ENCODE measurements at places on chromosomes 6 and 20. TPM values are rescaled to one million over a fixed set of nuclear protein-coding genes. Genes with fewer than 3 reads are reported as not detected.

Gene PAK5
- total RNA-seq, result not detected

DNA sequence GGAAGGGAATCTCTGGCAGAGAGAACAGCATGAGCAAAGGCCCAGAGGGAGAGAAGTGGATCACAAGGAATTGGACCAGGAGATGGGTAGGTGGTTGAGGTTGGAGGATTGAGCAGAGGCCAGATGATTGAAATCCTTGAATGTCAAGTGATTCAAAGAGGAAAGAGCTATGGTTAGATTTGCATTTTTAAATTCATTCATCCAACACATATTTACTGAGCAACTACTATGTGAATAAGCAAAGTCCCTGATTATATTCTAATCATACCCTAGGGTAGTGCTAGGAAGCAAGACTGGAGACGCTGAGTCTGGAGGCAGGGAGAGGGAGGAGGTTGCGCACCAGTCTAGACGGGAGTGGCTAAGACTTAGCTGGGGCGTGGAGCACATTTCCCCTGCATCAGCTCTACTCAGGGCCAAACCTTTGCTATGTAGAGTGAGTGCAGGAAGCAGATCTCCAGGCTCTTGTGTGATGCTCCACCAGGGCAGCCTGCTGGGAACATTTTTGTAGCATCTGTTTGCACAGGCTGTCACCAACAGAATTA lies 40.2 kb downstream of the EYA2 start:
- no peak for DNase-seq

- DNase-seq, result no peak
Observed at GRCh38 chr20:57469418-57470211, 55.3 kb downstream of the CTCFL start.

GRCh38 chr6:99014061-99014460 lies 66.3 kb upstream of the FBXL4 start:
- no peak for DNase-seq

Gene SYCP2L
- total RNA-seq, result not detected

GRCh38 chr6:121263742-121264141 lies 70.5 kb downstream of the TBC1D32 start:
- no peak for DNase-seq

Gene TBC1D7
- total RNA-seq, result 16.0 TPM

DNA sequence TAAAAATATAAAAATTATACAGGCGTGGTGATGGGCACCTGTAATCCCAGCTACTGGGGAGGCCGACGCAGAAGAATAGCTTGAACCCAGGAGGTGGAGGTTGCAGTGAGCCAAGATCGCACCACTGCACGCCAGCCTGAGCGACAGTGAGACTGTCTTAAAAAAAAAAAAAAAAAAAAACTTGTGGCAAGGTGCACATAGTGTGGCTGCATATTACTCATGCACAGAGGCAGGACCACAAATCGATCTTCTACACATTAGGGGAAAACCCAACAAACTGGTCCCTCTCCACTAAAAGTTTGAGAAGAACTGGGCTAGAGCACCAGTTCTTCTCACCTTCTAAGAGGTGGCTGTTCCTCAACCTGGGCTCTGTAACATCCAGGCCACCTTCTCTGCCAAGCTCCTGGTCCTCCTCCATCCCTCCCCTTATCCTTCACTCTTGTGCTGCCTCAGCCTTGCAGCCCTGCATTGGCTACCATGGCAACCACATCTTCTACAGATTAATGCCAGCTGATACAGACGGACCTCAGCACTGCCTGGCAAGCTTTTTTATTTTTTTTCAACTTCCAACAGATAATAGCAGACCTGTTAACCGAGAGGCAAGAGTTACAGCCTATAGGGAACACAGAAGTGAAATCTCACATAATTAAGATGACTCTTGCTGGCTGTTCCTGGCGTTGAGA lies 88.0 kb downstream of the ATP9A start:
- DNase-seq, result no peak

Gene CYP39A1
- total RNA-seq, result not detected

DNA sequence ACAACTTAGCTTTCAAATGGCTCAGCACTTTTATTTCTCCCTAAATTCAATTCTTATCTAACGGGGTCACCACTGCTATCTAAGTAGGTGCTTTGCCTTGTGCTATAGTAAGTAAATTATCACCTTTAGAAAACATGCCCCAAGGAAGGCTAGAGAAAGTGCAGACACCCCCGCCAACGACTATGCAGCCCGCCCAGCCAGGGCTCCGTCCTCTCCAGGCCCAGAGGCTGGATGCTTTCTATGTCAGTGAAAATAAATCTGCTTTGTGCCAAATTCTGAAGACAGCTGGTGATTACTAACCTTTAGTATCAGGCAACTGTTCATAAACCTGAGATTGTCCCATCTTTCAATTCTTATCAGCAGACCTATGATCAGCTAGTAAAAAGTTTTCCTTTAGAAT lies 14.3 kb downstream of the KIAA0319 start:
- DNase-seq, result no peak

DNA sequence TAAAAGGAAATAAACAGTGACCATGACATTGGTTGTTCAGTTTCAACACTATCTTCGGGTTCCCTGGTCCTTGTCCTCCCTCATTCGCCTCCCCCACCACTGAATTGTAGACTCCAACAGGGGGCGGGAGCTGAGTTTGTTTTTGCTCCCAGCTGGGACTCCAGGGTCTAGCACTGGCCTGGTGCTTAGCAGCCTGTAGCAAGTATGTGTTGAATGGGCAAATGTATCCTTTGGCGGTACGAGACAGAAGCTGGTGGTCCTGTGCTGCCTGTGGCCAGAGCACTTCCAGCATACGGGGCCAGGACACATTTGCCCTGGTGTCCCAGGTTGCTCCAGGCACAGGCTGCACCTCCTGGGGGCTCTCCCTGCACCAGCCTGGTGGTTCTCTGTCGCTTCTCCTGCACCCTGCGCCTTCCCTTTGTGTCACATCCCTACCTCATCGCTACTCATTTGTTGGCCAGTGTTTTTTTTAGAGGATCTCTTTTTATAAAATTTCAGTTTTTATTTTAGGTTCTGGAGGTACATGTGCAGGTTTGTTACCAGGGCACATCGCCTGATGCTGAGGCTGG lies 40.1 kb downstream of the PHACTR3 start:
- no peak for DNase-seq

Gene MLN
- total RNA-seq, result not detected

Gene RUNX2
- total RNA-seq, result 11.7 TPM
